ENCODE measurements at places on chromosomes 1 and 21.
A peak's percentile ranks its signal among the peaks of the same experiment; 100 is the strongest.

DNA sequence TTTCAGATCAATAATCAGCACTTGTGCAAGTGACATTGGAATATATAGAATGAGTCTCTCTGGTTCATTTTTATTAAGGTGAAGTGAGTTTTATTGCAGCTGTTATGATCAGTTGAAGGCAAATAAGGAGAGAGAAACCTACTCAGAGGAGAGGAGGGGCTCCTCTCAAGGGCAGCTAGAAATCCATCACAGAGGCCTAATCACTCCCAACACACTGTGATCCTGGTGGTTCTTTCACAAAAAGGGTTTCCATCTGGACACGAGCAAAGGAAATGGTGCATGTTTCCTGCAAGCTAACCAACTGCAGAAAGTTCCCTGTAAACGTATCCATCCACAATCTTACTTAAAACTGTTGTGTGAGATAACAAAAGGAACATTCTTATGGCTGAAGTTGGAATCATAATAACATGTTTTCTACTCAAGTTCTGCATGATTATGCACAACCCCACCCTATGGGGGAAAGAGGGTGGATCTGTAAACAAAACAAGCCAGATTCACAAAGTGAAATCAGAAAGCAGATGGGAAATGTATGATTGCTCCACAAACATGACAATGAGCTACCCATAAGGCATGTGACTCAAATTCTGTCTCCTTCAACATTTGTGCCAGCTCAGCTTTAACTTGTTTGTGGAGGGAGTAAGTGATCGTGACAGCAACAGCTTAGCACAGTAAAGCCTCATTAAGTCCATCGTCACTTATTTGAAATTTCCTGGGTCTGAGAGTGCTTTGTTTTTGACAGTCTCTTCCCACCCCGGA, 141.2 kb upstream of the ST6GALNAC5 start:
- DNase-seq, result no peak

- DNase-seq, result no peak
Observed at GRCh38 chr1:206833106-206833680, 32.2 kb upstream of the IL20 start.

DNA sequence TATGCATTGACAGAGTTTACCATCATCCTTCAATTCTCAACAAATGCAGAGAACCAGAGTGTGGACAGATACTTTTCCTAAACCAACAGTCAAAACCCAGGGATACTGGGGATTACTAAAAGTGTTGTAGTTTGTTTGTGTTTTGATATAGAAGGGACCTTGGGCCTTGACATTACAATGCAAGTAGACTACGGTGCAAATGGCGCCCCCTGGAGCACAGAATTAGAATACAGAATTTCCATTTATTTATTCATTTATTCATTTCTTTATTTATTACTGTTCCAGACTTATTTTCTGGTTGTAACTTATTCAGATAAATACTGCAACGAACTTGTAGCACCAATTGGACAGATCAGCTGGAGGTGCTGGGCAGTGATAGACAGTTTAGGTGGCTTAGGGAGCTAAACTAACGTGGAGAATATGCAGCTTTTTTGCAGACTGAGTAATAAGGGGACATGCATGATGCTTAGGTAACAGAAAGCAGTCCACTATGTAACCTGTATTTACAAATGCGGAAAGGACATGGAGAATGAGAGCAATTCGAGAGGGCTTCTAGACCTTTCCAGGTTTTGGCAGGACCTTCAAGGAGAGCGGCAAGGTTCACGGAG, 42.6 kb downstream of the KIRREL1 start:
- no peak for DNase-seq

DNA sequence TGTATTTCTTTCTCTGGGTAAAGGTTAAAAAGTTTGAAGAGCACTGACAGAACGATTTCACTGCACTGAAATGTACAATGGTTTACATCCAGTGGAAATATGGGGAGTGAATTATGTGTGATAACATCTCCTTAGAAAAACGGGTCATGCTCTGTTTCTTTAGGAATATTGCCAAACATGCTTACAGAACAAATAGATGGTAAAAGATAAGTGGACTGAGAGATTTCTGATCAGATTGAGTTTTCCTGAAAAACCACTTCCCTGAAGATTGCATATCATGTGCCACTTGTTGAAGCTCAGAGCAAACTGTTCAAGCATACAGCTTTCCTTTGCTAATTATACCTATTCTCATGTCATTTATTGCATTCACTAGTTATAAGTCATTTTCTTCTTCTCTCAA, 29.9 kb upstream of the DISP1 start:
- DNase-seq, result no peak

DNA sequence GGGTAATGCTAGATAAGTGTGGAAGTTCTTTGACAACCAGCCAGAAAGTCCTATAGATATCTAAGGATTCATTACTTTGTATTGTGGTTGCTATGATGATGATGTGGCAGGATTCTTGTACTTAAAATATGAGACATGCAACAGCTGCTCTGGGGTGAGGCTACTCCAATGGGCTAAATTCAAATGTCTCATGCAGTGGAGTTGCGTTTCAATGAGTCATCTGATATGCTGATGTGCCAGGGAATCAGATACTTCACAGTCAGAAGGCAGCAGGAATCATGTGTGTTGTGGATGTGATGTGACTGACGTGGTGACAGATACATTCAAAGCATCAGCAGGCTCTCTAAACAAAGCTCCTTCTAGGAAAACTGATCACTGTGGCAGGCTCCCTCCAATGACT, 66.5 kb downstream of the TSEN15 start:
- peak; percentile 97 for DNase-seq

GRCh38 chr21:25615880-25616279, 8.6 kb upstream of the MRPL39 start:
- DNase-seq, result no peak

GRCh38 chr1:243363832-243364231, 108.0 kb downstream of the SDCCAG8 start:
- no peak for DNase-seq

DNA sequence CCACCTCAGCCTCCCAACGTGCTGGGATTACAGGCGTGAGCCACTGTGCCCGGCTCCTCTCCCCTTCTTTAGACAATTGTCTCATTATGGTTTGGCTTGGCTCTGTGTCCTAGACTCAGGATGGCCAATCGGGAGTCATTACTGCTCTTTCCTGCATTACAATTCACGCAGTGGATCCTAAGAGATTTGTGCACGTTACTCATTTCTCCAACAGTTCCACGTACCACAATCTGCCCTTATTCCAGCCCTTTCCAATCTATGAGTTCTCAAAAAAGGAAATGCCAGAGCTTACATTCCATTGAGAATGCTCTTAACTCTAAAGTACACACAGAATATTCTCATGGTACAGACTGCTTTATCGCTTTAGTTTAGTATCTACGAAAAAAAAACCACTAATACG, 357.0 kb downstream of the GPATCH2 start:
- peak; percentile 11 for DNase-seq

GRCh38 chr1:8374812-8375211, 56.9 kb downstream of the SLC45A1 start:
- no peak for DNase-seq

DNA sequence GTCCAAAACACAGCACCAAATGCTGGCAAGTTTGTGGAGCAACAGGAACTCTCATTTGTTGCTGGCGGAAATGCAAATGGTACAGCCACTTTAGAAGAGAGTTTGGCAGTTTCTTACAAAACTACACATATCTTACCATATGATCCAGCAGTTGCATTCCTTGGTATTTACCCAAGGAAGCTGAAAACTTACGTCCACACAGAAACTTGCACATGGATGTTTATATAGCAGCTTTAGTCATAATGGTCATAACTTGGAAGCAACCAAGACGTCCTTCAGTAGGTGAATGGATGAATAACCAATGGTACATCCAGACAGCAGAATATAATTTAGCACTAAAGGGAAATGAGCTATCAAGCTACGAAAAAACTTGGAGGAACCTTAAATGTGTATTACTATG, 66.4 kb downstream of the MARK1 start:
- DNase-seq, result no peak

DNA sequence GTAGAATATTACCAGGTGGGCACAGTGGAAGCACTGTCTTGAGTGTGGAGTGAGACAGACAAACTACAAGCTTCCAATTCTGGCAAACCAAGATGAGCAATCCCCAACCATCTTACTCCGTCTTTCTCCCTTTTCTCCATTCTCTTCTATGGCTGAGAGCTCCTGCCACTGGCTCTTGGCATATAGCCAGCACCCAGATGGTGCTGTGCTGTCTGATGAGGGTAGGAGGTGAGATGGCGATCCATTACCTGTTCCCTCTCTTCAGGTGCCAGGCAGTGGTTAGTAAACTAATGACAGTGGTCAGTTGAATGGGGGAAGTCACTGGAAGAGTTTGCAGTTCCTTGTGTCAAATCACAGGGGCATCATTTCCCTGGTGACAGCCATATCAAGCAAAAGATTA, 108.4 kb downstream of the FNBP1L start:
- no peak for DNase-seq

DNA sequence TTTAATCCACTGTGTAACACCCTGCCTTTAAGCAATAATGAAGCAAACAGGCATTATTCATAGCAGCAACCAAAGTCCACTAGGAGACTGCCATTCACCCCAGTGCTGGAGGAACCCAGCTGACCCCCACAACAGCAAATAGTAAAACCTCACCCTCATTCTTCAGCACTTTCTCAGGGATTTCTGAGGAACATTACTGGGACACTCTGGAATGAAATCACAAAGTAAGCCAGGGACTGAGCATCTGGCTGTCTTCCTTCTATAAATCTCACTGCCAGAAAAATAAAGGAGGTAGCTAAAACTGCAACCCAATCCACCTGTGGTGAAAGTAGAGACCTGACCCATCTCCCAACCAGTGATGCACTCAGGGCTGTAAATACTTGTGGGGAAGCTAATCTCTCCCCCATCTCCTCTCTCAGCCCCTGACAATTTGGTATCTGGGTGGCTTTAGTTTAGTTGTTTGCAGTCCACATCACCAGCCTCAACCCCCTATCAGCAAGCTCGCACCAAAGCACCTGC, 47.1 kb downstream of the COL6A1 start:
- DNase-seq, result no peak

DNA sequence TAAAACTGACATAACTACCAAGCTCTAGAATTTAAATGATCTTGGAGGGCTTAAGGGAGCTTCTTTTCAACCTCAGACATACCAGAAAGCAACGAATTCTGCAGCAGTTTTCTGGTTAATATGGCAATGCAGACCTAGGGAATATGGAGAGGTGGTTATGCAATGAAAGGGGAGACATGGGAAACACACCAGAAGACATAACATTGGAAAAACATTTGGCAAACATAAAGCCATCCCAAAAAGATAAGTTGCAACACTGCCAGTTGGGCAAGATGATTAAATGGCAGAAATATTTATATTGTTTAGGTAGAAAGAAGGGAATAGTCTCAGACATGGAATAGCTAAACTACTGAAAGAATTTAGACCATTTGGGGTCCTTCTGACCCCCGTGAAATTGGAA, 104.5 kb downstream of the KCNJ6 start:
- DNase-seq, result no peak

DNA sequence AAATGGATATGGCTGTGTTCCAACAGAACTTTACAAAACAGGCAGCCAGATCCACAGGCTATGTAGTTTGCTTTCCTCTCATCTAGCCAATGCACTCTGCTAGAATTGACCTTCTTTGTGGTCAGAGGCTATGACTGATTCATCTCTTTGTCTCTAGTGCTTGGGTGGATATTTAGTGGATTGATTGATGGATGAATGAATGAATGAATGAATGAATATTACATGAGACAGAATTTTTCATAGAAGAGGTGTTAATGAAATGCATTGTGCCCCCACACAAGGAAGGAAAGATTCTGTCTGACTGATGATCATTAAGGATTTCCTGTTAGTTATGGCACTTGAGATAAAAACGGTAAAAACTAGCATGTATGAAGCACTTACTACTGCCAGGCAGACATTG, 50.5 kb upstream of the ZYG11A start:
- no peak for DNase-seq

- no peak for DNase-seq
Observed at GRCh38 chr1:101483982-101484688, 247.3 kb downstream of the S1PR1 start.

GRCh38 chr1:107997866-107998265, 32.9 kb upstream of the VAV3 start:
- DNase-seq, result no peak

DNA sequence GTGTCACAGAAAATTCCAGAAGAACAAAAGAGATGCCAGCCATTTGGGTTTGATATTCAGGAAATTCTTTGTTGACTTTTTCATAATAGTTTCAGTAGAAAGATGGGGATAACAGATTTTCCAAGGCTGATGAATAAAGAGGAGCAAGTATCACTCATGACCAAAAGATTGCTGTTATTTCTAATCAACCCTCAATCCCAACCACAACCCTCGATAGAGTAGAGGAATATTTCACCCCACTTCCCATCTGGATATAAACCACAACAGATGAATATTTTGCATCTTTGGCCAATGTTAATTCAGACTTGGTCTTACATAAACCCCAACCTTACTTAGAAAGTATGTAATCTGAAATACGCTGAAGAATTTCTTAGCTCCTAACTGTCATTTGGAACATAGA, 232.4 kb downstream of the SEC16B start:
- DNase-seq, result no peak

- DNase-seq, result peak; percentile 51
Observed at GRCh38 chr1:232221802-232222499, 408.0 kb downstream of the SIPA1L2 start.

- no peak for DNase-seq
Observed at GRCh38 chr1:207866471-207867135, 44.3 kb downstream of the CD34 start.

DNA sequence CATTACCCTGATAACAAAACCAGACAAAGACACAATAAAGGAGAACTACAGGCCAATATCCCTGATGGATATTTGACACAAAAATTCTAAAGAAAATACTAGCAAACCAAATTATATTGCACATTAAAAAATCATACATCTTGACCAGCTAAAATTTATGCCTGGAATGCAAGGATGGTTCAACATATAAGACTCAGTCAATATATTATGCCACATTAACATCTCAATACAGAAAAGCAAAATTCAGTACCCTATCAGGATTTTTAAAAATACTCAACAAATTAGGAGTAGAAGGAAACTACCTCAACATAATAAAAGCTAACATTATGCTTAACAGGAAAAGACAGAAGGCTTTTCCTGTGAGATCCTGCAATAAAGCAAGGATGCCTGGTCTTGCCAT, 177.1 kb downstream of the MAGI3 start:
- DNase-seq, result no peak

GRCh38 chr1:15017120-15017519, 136.4 kb upstream of the TMEM51 start:
- DNase-seq, result no peak

Measured in HS-5 (cell line).